ENCODE measurements at places on chromosomes 16 and 17.

- DNase-seq, result peak; percentile 89
These were observed 283.1 kb downstream of the SEC14L1 start for GRCh38 chr17:77423589-77424451.

- no peak for DNase-seq
These were observed 45.0 kb downstream of the MAPT start for GRCh38 chr17:45939395-45939794.

GRCh38 chr17:75950421-75950820 is 9.6 kb upstream of the FBF1 start:
- no peak for DNase-seq

- DNase-seq, result no peak
These were observed 2.6 kb downstream of the RIPOR1 start for GRCh38 chr16:67531247-67531646.

- DNase-seq, result no peak
These were observed 939 bp downstream of the MYH8 start for GRCh38 chr17:10420811-10421210.

DNA sequence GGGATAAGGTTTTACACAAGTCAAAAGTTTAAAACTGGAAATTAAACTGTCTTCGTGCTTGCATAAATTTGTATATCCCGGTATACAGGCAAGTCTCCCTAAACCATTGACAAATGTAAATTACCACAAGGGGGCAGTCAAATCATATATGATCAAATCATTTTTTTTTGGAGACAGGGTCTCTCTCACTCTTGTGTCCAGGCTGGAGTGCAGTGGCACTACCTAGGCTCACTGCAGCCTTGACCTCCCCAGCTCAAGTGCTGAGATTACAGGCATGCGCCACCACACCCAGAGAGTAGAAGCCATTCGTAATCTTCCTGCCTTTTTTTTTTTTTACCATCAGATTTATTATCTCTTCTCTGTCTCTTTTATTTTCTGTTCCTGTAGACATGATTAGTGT is 18.5 kb downstream of the TOP2A start:
- DNase-seq, result peak; percentile 58

DNA sequence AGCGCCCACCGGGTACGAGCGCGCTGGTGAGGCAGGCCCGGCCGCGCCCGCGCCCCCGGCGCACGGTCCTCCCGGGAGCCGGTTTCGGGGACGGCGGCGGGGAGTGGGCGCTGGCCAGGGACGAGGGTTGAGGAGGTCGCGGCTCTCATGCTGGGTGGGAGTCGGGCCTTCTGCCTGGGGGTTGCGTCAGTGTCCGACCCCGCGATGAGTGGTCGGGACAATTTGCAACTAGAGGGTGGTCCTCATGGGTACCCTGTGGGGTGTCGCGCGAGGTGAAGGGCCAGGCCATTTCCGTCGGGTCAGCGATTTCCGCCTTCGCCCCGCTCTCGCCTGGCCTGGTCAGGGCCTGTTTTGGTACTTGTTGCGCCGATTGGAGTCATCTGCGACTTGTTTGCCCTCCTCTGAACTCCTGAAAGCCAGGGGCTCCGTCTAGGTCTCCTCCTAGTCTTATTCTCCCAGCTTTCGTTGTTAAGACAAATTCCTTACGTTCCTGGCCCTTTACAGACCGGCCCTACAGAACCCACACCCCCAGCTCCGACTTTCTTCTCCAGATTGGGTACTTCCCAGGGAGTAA is 14.9 kb downstream of the NAA60 start:
- peak; percentile 59 for DNase-seq

DNA sequence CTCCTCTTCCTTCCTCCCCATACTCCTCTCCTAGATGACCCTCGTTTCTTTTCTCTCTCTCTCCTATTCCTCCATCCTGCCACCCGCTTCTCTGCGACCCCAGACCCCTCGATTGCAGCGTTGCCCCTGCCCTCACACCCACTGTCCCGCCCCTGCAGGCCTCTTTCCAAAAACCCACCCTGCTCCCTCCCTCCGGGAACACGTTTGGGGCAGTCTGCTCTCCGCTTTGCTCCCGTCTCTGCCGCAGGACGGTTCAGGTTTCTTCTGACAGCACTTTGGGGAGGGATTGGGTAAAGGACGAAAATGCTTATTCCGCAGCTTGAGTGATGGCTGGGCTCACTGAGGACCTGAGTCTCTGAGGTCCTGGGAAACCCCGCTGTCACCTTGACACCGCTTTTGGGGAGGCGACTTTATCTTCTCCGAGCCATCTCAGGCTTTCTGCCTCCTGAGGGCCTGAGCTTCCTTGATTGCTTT is 690 bp downstream of the NDE1 start:
- peak; percentile 47 for DNase-seq
